ENCODE measurements at places on chromosomes 6 and 20.
A peak's percentile ranks its signal among the peaks of the same experiment; 100 is the strongest.

GRCh38 chr6:12001004-12001705 is 11.0 kb upstream of the HIVEP1 start:
- H3K27me3 ChIP-seq, result no peaks in the 10 kb centered on the region
- no peaks in the 10 kb centered on the region for H3K36me3 ChIP-seq
- no peak overlapping the region for H3K4me3 ChIP-seq
- DNase-seq, result no peak

- no peak overlapping the region for H3K4me3 ChIP-seq
- no peak overlapping the region for H3K27ac ChIP-seq
- no peaks in the 10 kb centered on the region for H3K4me1 ChIP-seq
- H3K27me3 ChIP-seq, result no peaks in the 10 kb centered on the region
- no peak for DNase-seq
- H3K36me3 ChIP-seq, result no peaks in the 10 kb centered on the region
Observed at GRCh38 chr20:6886065-6886729, 118.7 kb downstream of the BMP2 start.

DNA sequence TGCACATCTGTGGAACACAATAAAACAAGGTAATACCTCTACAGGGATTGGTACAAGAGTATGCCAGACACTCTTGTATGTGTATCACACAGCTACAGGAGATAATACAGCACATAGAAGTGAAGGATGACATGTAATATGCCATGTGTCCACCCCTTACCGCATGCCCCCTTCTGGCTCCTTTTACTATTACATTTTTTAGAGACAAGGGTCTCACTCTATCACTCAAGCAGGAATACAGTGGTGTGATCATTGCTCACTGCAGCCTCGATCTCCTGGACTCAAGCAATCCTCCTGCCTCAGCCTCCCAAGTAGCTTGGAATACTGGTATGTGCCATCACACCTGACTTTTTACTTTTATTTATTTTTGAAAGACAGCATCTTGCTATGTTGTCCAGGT is 4.2 kb upstream of the NCR3 start:
- H3K4me3 ChIP-seq, result no peak overlapping the region
- DNase-seq, result no peak
- no peak overlapping the region for H3K27ac ChIP-seq

GRCh38 chr6:138795809-138796603 is at the start of gene ECT2L:
Gene ECT2L (plus strand): TSS chr6:138796087. CDS start chr6:138813275, 17,188 bp downstream.
- no peak within 1 kb of the TSS for H3K27ac ChIP-seq
- no peaks in the 10 kb centered on the region for H3K36me3 ChIP-seq
- peak; percentile 29 for DNase-seq
- H3K4me3 ChIP-seq, result peak within 1 kb of the TSS; percentile 39

DNA sequence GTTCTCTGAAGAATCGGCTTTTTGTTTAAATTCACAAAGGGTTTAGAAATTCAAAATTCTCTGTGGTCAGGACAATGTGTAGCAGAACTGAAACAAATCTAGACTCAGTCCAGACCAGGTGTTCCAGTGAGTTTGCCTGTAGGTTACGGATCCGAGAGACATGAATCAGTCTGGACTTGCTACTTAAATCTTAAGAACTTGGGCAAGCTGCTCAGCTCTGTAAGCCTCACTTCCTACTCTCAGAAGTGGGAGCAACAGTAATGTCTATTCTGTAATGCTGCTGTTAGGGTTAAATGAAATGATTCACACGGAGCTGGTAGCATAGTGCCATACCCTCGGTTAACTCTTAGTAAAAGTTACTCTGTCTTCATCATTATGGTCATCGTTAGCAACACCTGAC is 37.7 kb downstream of the HECA start:
- H3K36me3 ChIP-seq, result no peaks in the 10 kb centered on the region
- H3K27ac ChIP-seq, result no peak overlapping the region
- peaks cover 1% of the 10 kb centered on the region for H3K4me1 ChIP-seq

DNA sequence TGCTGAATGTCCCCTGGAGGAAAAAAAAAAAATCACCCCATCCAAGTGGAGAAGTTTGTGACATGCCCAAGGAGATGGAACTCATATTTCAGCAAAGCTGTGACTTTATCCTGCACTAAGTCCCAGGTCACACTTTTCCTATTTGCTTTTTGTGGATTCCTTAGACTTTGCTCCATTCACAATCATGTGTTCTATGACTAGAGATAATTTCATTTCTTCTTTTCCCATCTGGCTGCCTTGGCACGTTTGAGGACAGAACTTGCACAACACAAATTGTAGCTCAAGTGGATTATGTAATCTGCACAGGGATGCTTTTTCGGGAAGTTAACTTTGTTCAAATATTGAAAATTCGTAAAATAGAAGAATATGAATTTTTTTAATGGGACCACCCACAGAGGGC is 100.7 kb upstream of the PTPN1 start:
- H3K27me3 ChIP-seq, result no peaks in the 10 kb centered on the region
- no peak for DNase-seq
- H3K36me3 ChIP-seq, result no peaks in the 10 kb centered on the region
- H3K4me1 ChIP-seq, result peaks cover 4% of the 10 kb centered on the region
- no peak overlapping the region for H3K27ac ChIP-seq

DNA sequence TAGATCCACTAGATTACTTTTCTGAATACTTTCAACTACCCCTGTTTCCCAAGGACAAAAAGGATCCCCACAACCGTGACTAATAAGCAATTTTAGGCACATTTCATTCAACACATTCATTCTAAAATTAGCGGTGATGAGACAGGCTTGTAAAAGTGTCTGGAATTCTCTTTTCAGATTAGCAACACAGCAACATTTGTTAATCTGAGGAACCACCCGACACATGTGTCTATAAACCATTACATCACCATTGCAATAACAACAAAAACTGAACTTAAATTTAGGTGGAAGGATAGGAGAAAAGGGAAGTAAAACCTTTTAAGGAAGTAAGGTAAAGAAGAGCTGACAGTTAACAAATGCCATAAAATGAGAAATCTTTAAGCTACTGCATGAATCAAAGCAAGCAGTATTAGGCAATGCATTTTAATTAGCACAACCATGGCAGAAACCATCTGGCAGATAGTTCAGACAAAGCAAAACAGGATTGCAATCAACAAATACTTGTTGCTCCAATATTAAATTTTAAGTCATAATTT is 49.1 kb downstream of the MAP3K7 start:
- no peak overlapping the region for H3K27ac ChIP-seq
- no peak overlapping the region for H3K4me3 ChIP-seq
- peaks cover 3% of the 10 kb centered on the region for H3K36me3 ChIP-seq
- no peak for DNase-seq

- no peak for DNase-seq
- H3K4me1 ChIP-seq, result no peaks in the 10 kb centered on the region
- no peaks in the 10 kb centered on the region for H3K27me3 ChIP-seq
- H3K4me3 ChIP-seq, result no peak overlapping the region
- H3K27ac ChIP-seq, result no peak overlapping the region
Observed at GRCh38 chr20:57179265-57179664, 87.2 kb downstream of the BMP7 start.

DNA sequence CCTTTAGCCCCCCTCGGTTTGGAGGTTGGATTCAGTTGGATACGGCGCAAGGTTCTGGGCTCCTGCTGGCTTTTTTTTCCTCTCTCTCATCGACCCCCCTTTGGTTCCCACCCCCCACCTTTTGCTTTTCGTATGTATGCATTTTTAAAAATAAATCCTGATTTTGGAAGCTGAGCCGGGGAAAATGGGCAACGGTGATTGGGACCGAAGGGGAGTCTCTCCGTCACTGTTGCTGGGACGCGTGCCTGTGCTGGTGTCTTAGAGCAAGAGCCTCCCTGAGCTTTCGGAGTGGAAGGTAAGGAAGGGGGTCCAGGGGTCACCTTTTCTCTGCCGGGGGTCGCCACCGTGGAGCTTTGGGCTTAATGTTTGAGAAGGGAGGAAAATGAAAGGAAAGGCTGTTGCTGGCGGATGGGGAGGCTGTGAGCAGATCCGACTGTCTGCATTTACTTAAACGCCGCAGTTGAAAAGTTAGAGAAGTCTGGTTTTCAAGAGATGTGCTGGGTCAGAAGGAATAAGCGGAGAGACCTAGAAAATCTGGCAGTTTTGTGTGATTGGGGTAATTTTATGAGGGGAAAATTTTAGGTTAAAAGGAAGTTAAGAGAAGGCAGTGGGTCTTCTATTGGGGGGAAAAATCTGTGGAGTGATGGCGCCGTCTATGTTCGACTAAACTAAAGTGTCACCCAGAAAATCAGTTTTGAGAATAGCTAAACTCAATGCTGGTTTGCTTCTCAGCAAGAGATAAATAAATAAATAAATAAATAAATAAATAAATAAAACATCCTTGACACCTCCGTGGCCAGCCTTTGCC is 828 bp downstream of the ADGRB3 start:
- no peak overlapping the region for H3K27ac ChIP-seq
- DNase-seq, result no peak
- H3K4me1 ChIP-seq, result 0 out of 2 replicates have a peak, but pooled peaks cover 2% of the 10 kb centered on the region
- no peaks in the 10 kb centered on the region for H3K36me3 ChIP-seq

- no peak overlapping the region for H3K4me3 ChIP-seq
- H3K27ac ChIP-seq, result no peak overlapping the region
- H3K27me3 ChIP-seq, result no peaks in the 10 kb centered on the region
- no peaks in the 10 kb centered on the region for H3K36me3 ChIP-seq
- no peak for DNase-seq
Observed at GRCh38 chr6:84546427-84546914, 217.9 kb downstream of the TBX18 start.

GRCh38 chr20:17326096-17326495 is 99.3 kb downstream of the PCSK2 start:
- no peak overlapping the region for H3K4me3 ChIP-seq
- no peaks in the 10 kb centered on the region for H3K36me3 ChIP-seq
- DNase-seq, result no peak
- no peak overlapping the region for H3K27ac ChIP-seq
- H3K27me3 ChIP-seq, result no peaks in the 10 kb centered on the region

- no peak overlapping the region for H3K4me3 ChIP-seq
- H3K27me3 ChIP-seq, result no peaks in the 10 kb centered on the region
- no peak overlapping the region for H3K27ac ChIP-seq
- no peaks in the 10 kb centered on the region for H3K36me3 ChIP-seq
- no peak for DNase-seq
Observed at GRCh38 chr6:18053555-18054445, 66.4 kb upstream of the KIF13A start.

DNA sequence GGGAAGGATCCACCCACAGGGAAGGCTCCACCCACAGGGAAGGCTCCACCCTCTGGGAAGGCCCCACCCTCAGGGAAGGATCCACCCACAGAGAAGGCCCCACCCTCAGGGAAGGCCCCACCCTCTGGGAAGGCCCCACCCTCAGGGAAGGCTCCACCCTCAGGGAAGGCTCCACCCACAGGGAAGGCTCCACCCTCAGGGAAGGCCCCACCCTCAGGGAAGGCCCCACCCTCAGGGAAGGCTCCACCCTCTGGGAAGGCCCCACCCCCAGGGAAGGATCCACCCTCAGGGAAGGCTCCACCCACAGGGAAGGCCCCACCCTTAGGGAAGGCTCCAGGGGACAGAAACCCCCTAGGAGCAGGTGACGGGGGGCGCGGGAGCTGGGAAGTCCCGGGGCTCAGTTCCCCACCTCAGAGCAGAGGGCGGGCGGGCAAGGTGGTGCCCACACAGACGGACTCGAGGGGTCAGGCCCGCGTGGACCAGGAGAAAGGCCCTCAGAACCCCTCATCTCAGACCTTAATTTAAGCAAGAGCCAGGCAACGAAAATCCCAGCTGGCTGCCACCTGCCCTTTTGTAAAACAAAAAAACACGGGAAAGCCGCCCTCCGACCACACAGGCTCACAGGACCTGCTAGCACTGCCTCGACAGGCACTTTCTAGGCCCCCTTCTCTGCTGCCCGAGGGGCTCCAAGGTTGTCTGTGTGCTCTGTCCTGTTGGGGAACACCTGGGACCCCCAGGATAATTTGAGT is 39.7 kb downstream of the KCNQ2 start:
- H3K36me3 ChIP-seq, result no peaks in the 10 kb centered on the region
- no peaks in the 10 kb centered on the region for H3K27me3 ChIP-seq
- H3K4me3 ChIP-seq, result no peak overlapping the region
- no peak overlapping the region for H3K27ac ChIP-seq
- peaks cover 5% of the 10 kb centered on the region for H3K4me1 ChIP-seq
- DNase-seq, result no peak

- no peak overlapping the region for H3K4me3 ChIP-seq
- no peak for DNase-seq
- peaks cover 2% of the 10 kb centered on the region for H3K4me1 ChIP-seq
- H3K27me3 ChIP-seq, result no peaks in the 10 kb centered on the region
- no peaks in the 10 kb centered on the region for H3K36me3 ChIP-seq
Observed at GRCh38 chr20:20102716-20103258, 50.5 kb downstream of the CFAP61 start.

DNA sequence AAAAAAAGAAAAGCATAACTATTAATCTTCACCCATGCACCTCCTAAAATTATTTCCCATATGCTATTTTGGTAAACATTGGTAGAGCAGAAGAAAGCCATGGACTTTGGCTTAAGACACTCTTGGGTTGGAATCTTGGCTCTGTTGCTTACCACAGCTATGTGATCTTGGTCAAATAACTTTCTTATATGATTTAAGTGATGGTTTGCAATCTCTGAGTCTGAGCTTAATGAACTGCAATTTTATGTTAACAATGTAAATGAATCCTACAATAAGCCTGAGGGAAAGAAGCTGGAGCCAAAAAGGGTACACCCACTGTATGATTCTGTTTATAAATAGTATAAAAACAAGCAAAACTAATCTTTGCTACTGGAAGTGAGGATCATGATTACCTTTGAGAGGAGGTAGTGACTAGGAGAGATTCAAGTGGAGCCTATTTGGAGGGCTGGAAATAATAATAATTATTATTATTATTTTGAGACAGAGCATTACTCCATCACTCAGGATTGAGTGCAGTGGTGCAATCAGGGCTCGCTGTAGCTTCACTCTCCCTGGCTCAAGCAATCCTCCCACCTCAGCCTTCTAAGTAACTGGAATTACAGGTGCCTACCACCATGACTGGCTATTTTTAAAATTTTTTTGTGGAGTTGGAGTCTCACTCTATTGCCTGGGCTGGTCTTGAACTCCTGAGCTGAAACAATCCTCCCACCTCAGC is 34.5 kb downstream of the ABRACL start:
- no peak overlapping the region for H3K4me3 ChIP-seq
- no peaks in the 10 kb centered on the region for H3K36me3 ChIP-seq
- H3K27ac ChIP-seq, result no peak overlapping the region
- no peaks in the 10 kb centered on the region for H3K27me3 ChIP-seq
- H3K4me1 ChIP-seq, result no peaks in the 10 kb centered on the region

DNA sequence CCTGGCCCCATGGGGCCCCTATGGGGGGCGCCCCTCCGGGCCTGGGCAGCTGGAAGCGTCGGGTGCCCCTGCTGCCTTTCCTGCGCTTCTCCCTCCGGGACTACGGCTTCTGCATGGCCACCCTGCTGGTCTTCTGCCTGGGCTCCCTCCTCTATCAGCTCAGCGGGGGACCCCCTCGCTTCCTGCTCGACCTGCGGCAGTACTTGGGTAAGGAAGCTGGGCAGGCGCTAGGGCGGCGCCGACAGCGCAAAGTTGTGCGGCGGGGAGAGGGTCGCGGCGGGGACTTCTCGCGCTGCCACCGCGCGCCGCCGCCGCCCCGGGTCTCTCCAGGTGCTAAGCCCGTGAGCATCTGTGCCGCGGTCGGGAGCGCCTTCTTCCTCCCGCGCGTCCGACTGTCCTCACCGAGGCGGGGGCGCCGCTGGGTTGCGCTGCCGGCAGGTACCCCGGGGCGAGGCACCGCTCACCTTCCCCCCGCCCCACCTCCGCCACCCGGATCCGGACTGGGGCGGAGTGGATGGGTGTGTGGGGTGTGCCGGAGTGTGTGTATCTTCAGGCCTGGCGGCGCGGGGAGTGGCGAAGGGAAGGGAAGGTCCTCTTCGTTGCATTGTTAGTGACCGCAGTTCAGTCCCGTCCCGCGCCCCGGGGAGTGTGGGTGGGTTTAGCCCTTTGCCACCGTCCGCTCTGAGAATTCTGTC is 788 bp downstream of the UST start:
- no peak overlapping the region for H3K27ac ChIP-seq
- H3K36me3 ChIP-seq, result no peaks in the 10 kb centered on the region
- H3K4me3 ChIP-seq, result peak overlapping the region; percentile 83
- H3K4me1 ChIP-seq, result peaks cover 2% of the 10 kb centered on the region
- DNase-seq, result no peak
- no peaks in the 10 kb centered on the region for H3K27me3 ChIP-seq
